ENCODE measurements at places on chromosomes 7 and 10.

- DNase-seq, result no peak
These were observed 9.5 kb upstream of the TNRC18 start for GRCh38 chr7:5433181-5433580.

DNA sequence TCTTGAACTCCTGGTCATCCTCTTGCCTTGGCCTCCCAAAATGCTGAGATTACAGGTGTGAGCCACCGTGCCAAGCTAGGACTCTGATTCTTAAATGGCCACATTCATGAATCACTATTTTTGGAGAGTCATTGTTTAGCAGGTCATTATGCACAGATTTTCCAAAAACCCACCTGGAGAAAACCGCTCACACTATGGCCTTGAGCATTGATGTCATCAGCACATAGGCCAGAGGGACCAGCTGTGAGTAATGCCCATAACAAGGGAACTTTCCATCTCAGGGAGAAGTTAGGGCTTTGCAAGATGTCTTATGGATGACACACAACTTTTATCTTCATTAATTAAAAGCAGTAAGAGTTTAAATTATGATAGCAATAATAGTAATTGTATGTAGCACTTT lies 86.4 kb upstream of the KIF5B start:
- no peak for DNase-seq

DNA sequence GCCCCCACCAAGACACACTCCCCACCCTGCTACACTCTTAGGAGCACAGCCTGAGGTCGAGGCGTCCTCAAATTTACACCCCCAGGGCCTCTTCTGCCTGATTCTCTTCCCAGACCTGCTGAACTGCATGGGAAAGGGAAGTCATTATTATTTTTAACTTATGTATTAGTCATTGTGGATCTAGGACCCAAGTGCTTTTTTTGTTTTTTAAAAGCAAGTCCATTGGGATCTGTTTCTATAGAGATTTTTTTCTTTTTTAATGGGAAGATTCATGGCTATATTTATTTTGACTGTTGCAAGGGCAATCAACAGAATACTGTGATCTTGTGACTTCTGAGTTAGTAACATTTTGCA lies 203.8 kb downstream of the ZMYND11 start:
- DNase-seq, result no peak

- no peak for DNase-seq
These were observed 166.6 kb downstream of the KIF20B start for GRCh38 chr10:89867964-89868363.

DNA sequence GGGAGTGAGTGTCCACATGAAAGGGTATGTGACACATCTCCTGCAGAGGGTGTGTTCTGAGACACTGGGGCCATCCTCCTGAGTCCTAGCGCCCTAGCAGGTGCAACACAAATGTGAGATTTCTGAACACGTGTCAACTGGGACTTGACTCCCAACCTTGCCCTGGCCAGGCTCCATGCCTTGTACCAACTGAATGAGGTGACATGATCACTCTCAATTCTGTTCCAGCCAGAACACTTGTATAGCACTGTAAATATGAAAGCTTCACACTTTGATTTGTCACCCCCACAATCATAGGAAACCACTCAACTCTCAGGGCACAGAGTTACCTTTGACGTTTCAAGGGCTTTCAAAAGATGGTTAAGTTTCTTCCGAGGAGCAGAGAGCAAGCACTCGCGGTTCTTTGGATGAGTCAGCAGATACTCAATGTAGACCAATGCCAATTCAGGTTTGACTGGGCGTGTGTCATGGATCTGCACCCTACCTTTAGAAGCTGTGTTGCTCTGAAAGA lies 48.6 kb downstream of the NCAPG2 start:
- no peak for DNase-seq

- no peak for DNase-seq
These were observed 366.1 kb upstream of the LRRN3 start for GRCh38 chr7:110724811-110725210.

DNA sequence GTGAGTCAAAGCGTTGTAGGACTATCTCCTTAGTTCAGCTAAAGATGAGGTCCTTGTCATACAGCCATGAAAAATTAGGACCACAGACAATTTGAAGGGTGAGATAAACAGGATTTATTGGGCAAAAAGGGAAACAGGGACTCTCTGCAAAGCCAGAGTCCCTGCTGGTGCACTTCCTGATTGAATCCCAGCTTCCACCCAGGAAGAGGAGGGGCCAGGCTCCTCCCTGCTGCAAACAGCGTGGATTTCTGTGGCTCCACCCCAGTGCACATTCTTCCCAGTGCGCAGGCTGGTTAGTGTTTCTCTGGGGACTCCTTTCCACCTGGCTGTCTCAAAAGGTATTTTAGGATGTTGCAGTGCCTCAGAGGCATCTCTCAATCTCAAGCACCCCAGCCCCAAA lies 165.4 kb upstream of the YAE1 start:
- DNase-seq, result no peak

- DNase-seq, result no peak
These were observed 357.0 kb downstream of the PHF14 start for GRCh38 chr7:11330717-11331116.

- DNase-seq, result no peak
These were observed 56.0 kb upstream of the PDGFA start for GRCh38 chr7:575425-576366.

- peak; percentile 64 for DNase-seq
These were observed 14.4 kb upstream of the YWHAG start for GRCh38 chr7:76372984-76373833.

DNA sequence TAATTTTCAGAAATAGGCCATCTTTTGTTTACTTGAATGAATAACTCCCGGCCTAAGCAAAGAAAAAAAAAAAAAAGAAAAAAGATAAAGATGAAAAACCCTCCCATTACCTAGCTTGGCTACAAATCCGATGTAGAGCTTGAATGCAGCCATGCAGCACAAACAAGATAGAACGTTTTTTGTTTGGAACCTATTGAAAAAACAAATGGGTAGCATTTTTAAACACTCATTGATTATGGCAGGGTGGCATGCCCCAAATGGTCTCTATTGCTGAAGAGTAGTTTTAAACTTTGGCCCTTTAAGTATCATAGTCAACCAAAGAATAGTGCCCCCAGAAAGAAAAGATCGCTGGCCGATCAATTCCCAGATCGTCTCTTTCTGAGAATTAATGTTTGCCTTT lies 84.4 kb downstream of the VTI1A start:
- no peak for DNase-seq

- DNase-seq, result no peak
These were observed 97.5 kb downstream of the SKIDA1 start for GRCh38 chr10:21427804-21428481.

- no peak for DNase-seq
These were observed 813 bp upstream of the MTURN start for GRCh38 chr7:30133736-30134610.

DNA sequence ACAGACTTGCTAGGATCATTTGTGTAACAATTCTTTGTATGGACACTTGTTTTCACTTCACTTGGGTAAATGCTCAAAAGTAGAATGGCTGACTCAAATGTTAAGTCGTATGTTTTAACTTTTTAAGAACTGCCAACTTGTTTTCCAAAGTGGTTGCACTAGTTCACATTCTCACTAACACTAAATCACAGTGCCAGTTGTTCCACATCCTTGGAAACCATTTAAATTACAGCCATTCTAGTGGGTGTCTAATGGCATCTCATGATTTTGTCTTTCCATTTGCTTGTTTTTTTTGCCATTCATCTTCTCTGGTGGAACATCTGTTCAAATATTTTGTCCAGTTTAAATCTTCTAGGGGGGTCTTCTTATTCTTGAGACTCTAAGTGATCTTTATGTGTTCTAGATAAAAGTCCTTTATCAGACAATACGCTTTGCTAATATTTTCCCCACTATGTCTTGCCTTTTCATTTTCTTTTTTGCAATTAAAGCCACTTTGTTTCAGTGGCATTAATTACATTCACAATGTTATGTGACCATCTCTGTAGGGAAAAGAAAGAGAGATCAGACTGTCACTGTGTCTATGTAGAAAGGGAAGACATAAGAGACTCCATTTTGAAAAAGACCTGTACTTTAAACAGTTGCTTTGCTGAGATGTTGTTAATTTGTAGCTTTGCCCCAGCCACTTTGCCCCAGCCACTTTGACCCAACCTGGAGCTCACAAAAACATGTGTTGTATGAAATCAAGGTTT lies 63.9 kb downstream of the ITGB1 start:
- no peak for DNase-seq
